NCI-H524 treated with DMSO at 0.1 percent for 48 hours (cell line): ENCODE measurements at places on chromosomes 12 and 14.

DNA sequence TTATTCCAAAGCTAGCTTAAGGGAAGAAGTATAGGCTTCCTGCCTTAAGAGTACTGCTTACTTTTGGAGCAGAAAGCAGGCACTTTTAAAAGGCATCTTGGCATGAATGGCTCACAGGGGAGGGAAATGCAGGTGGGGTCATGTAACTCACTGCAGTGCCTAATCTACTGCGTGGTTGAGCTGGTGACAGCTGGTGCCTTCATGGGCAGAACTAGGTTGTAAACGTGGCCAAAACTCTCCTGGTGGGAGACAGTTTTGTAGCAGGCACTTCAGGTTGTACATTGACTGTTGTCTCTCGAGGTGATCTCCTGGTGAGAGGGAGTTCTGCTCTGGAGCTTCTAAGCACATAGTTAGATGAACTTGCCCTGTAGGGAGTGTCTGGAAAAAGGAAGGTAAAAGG lies 962.5 kb downstream of the DIO2 start:
- DNase-seq: no peak

GRCh38 chr12:103858953-103859601 lies 18.0 kb upstream of the NT5DC3 start:
- DNase-seq: no peak

DNA sequence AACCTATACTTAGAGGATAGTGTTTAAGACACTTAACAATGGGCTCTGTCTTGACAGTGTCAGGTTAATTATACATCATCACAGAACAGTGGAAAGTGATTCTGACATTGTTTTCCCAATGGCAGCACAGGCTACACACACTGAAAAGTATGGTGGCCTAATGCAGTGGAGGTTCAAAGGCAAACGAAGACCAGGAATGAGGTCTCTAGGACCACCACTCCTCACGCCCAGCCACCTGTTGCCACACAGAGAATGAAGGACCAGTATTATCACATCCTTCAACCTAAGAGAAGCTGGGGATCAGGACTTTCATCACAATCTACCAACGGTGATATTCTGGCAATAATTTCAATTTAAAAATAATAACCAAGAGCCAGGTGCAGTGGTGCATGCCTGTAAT lies 34.5 kb upstream of the CDK2AP1 start:
- DNase-seq: no peak

GRCh38 chr12:14605401-14605989 lies 37.8 kb upstream of the PLBD1 start:
- no peak for DNase-seq

DNA sequence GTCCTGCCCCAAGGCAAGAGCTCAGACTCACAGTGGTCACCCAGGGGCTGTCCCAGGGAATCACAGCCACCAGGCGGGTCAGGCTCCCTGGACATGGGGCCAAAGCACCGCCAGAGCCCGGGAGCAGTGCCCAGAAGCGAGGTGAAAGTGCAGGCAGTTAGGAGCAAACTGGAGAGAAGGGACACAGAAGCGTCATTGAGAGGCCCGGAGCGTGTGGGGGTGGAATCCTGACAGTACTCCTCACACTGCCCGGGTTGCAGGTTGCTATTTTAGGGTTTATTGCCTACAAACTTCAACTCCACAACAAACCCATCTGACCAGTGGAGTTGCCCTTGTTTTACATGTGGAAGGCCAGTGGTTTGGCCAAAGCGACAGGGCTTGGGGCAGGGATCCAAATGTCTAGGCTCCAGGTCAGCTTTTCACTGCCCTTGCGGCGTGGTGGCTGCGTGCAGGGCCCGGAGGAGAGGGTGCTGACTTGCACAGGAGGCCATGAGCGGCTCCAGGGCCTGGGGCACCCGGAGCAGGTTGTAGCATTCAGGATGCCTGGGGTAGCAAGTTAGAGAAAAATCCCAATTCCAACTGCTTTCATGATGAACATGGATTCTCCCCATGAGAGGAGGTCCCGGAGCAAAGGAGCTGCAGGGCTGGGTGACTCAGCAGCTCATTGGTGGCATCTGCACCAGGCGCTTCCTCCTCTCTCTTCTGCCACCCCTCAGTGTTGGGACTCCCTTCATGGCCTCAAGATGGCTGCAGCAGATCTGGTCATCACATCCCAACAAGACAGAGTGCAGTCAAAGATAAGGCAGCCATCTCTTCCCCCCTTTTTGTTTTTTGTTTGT lies 112.3 kb upstream of the NCOR2 start:
- DNase-seq: no peak

DNA sequence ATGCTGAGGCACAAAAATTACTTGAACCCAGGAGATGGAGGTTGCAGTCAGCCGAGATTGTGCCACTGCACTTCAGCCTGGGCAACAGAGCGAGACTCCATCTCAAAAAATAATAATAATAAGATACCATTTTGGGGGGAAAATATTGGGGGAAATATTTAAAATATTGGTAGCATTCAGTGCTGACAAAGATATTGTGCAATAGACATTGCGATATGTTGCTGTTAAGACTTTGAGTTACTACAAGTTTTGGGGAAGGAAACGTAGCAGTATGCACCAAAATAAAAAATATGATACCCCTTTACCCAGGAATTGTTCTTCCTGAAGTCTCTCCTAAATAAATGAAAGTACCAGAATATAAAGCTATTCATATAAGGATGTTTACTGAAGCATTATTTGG lies 37.7 kb upstream of the MYBPC1 start:
- DNase-seq: no peak

DNA sequence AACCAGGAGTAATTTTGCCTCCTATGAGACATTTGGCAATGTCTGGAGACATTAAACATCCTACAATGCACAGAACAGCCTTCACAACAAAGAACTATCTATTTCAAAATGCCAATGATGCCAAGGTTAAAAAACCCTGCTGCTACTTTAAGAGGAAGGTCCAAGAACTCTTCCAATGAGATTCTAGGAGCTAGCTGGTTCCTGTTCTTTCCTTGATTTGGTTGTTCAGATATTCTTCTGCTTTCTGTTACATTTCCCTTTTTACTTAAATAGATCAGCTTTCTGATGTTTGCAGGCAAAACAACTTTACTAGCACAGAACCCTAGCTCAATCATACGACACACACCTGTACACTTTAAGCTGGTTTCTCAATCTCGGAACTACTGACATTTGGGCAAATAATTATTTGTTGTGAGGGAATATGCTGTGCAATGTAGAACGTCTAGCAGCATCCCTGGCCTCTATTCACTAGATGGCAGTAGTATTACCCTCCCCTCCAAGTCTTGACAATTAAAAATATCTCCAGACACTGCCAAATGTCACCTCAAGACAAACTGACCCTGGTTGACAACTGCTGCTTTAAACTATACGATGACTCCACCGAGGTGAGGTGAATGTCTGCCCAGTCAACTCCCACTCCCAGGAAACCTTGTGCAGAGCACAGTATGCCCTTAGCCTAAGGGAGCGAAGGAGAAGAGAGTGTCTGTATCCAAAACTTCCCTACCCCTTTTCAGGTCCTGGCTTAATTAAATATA lies 4.4 kb downstream of the BLTP3B start:
- DNase-seq: no peak
